Kasumi-1 (cell line): ENCODE measurements at places on chromosomes 12 and 14.

- DNase-seq: peak; percentile 59
These were observed 603.2 kb downstream of the C12orf50 start for GRCh38 chr12:87425942-87426554.

DNA sequence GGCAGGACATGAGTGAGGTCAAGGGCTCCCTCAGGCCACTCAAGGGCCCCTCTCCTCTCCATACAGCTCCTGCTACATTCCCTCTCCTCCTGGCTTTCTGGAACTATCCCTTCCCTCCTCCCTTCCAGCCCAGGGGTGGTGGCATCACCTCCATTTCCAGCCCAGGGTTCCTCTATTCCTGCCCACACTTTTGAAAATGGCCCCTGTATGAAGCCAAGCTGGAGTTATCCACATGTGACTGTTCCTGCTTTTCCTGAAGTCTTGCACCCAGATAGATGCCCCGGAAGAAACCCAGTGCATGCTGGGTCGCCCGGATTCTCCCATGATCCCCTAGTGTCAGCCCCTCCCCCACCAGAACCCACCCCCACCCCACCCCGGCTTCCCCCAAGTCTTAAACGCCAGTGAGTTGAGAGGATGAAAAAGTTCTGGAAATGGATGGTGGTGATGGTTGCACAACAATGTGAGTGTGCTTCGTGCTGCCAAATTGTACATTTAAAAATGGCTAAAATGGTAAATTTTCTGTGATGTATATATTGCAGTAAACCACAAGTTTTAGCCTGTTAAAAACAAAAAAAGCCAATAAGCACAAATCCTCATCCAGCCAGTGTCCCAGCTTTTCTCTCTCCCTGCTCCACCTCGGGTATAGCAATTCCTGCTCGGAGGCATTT is 136.9 kb downstream of the SCARB1 start:
- DNase-seq: no peak

GRCh38 chr12:117732761-117733548 is 235.8 kb downstream of the KSR2 start:
- DNase-seq: no peak

GRCh38 chr12:101607894-101608293 is 13.1 kb downstream of the MYBPC1 start:
- no peak for DNase-seq

DNA sequence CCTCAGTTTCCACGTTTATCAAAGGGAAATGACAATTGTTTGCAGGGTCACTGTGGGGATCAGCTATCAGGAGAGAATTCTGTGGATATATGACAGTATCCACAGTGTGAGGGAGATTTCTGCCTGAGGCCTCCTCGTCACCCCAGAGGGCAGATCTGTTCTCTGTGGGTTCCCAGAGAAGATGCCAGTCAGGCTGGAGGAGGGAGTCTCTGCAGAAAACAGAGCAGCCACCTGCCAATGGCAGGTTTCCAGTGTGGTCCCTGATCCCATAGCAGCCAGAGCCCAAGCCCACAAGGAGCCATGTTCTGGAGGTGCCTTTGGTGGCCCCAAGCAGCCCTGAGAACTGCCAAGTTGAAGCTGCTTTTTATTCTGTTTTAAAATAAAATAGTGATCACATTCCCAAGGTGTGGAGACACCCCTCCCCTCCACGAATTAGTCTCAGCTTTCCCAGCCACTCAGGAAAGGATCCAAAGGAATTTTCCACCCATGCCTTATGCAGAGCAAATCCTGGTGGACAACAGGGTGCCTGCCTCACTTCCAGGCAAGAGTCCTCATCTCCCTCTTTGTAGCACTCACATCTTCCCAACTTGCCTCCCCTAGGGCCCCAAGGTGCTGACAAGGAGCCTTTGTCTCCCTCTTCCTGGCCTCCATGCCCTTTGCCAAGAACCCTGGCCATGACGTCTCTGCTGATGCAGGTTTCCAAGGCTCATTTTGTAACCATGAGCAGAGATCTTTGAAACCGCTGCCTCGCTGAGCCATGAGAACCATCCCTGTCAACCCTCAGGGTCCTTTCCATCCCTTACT is 20.4 kb downstream of the CMKLR1 start:
- DNase-seq: no peak

DNA sequence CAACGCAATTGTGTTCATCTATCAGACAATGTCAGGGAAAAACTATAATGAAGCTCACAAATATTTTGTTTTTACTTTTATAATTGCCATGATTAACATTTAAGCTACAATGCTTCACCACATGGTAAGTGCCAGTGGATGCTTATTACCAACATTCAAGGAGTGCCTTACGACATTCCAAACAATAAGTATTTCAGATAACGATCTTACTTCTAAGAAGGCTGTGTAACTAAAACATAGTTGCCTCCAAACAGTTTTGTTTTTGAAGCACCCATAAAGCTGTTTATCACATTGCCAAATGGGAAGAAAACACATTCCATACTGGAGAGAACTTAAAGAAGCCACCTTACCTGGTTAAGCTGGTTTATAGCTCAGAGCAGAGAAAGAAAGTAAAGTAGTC is 78.8 kb downstream of the RPS6KA5 start:
- no peak for DNase-seq

GRCh38 chr14:55347040-55347439 is 64.6 kb downstream of the ATG14 start:
- no peak for DNase-seq

DNA sequence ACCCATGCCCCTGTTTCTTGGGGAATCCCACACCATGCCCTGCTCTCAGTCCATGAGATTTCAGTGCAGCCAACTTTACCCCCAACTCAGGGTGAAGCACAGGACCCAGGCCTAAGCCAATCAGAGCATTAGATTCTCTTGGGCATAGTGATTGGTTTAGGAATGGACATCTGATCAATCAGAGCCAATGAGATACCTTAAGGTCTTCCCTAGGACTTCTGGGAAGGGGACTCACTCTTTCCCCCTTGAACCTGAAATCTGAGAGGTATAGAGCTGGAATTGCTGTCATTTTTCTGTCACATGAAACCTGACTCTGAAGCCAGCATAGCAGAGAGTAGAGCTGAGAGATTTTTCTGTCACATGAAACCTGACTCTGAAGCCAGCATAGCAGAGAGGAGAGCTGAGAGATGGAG is 127.1 kb downstream of the ZFP36L1 start:
- DNase-seq: no peak

DNA sequence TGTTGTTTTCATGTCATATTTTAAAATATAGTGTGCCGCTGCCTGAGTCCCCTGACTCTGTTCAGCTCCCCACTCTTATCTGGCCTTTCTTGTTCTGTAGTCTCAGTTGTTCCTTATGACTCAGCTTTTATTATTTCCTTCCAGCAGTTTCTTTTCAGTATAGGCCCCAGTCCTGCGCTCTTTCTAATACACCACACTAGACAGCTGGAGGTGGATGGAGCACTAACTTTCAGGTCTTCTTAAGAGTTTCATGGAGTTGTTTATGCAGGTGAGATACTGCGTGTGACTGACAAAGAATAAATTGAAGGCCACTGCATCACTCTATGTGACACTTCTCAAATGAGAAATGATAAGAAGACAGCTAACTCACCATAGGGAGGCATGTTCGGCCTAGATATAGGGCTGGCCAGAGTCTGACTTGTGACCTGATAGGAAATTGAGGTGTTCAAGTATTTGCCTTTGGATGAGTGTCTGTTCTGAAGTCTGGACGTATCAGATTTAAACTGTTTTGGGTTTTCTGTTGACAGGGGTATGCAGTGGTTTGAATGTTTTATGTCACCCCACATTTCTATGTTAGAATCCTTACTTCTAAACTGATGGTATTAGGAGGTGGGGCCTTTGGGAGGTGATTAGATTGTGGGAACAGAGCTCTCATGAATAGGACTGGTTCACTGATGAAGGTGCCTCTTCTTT is 60.8 kb upstream of the CLMN start:
- no peak for DNase-seq

- no peak for DNase-seq
These were observed 3.4 kb downstream of the ACVRL1 start for GRCh38 chr12:51910691-51911090.
